Mesendoderm (in vitro differentiated cells): ENCODE measurements at places on chromosomes 12 and 14.

DNA sequence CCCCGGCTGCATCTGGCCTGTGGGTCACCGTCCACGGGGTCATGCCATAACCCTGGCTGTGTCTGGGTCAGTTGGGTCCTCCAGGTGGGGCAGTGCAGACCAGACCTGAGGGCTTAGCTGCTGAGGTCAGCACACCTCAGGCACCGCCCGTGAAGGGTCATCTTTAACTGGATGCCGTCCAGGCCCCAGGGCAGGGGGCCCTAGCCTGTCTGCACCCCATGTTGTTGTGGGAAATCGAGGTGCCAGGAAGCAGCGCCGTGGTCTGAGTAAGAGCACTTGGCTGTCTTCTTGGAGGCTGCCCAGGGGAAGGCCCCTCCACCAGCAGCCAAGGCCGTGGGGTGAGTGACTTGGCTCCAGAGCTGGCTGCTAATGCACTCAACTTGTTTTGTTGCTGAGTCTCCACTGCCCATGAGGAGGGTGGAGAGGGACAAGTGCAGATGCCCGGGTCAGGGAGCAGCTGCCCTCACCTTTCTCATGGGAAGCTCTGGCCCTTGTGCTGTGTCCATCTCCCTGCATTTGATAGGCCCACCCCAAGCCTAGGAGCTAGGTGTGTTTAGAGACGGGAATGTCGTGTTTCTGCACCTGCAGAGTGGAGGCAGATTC is 317.2 kb downstream of the TMEM121 start:
- no peak overlapping the region for H3K27ac ChIP-seq
- no peaks in the 10 kb centered on the region for H3K36me3 ChIP-seq
- H3K4me3 ChIP-seq, result no peak overlapping the region
- DNase-seq, result no peak

- H3K4me3 ChIP-seq, result peak overlapping the region; percentile 85
- H3K36me3 ChIP-seq, result no peaks in the 10 kb centered on the region
- peak overlapping the region; percentile 99 for H3K27ac ChIP-seq
- DNase-seq, result no peak
- H3K4me1 ChIP-seq, result peaks cover 4% of the 10 kb centered on the region
Measured at GRCh38 chr12:119668324-119668841, 450 bp downstream of the PRKAB1 start.

DNA sequence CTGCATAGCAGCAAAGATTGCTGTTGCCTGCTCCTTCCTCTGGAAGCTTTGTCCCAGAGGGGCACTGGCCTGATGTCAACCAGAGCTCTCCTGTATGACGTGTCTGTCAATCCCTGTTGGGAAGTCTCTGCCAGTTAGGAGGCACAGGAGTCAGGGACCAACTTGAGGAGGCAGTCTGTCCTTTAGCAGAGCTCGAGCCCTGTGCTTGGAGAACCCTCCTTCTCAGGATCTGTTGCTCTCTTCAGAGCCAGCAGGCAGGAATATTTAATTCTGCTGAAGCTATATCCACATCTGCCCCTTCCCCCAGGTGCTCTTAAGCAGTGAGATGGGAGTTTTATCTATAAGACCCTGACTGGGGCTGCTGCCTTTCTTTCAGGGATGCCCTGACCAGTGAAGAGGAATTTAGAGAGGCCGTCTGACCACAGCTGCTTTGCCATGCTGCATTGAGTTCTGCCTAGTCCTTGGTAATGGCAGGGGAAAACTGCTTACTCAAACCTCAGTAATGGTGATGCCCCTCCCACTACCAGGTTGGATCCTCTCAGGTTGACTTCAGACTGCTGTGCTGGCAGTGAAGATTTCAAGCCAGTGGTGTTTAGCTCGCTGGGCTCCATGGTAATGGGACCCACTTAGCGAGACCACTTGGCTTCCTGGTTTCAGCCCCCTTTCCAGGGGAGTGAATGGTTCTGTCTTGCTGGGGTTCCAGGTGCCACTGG is 218.6 kb upstream of the SLC38A2 start:
- no peak overlapping the region for H3K27ac ChIP-seq
- H3K36me3 ChIP-seq, result no peaks in the 10 kb centered on the region
- no peaks in the 10 kb centered on the region for H3K27me3 ChIP-seq
- no peak overlapping the region for H3K4me3 ChIP-seq
- H3K4me1 ChIP-seq, result no peaks in the 10 kb centered on the region
- peak; percentile 26 for DNase-seq

GRCh38 chr14:70881549-70882177 is 25.6 kb upstream of the PCNX1 start:
- H3K27ac ChIP-seq, result no peak overlapping the region
- H3K36me3 ChIP-seq, result no peaks in the 10 kb centered on the region
- no peaks in the 10 kb centered on the region for H3K27me3 ChIP-seq
- no peak for DNase-seq
- no peak overlapping the region for H3K4me3 ChIP-seq

GRCh38 chr12:48374164-48374563 is 23.4 kb upstream of the ZNF641 start:
- DNase-seq, result no peak
- no peaks in the 10 kb centered on the region for H3K4me1 ChIP-seq
- H3K4me3 ChIP-seq, result no peak overlapping the region
- H3K27ac ChIP-seq, result no peak overlapping the region
- H3K27me3 ChIP-seq, result no peaks in the 10 kb centered on the region

DNA sequence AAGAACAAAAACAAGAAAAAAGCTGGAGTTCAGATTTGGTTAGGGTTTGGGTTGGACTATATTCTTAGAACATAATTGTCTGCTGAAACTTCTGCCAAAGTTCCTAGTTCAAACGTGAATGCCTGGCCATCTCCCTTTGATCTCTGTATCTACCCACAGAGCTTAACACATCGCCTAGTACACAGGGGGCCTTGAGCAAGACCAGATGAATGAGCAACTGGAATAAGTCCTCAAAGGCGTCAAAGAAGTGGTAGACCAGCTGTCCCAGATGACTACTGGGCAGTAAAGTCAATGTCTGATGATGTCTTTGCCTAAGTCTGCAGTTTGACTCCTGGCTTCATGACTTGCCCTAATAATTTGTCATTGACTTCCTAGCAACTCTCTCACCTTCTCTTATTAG is 13.9 kb upstream of the STAB2 start:
- peak; percentile 7 for DNase-seq
- no peaks in the 10 kb centered on the region for H3K27me3 ChIP-seq
- H3K4me3 ChIP-seq, result no peak overlapping the region
- H3K4me1 ChIP-seq, result no peaks in the 10 kb centered on the region

DNA sequence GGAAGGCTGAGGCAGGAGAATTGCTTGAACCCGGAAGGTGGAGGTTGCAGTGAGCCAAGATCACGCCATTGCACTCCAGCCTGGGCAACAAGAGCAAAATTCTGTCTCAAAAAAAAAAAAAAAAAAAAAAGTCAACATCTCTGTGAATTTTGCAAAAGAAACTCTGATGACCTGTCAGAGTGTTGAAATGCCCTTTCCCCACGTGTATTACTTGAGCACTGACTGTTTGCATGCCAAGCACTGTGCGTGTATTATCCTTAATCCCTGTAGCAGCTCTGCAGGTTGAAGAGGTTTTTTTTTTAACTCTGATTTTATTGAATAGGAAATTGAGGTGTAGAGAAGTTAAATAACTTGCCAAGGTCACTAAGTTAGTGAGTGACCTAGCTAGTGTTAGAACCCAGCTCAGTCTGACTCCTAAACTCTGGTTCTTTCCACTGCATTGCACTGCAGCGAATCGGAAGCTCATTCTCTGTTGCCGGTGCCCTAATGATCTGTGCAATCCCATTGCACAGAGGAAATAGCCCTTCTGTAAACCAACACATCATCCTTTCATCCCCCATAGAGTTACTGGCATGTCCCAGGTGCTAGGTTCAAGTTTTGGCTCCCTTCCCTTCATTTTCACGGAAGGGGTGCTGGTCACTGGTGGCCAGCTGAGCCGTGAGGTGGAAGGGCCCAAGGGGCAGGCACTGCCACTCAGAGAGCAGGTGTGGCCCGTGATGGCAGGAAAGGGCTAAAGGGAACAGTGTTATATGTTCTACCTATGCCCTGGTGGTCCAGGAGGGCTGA is 122.3 kb downstream of the EML1 start:
- no peak for DNase-seq
- no peaks in the 10 kb centered on the region for H3K27me3 ChIP-seq
- H3K36me3 ChIP-seq, result no peaks in the 10 kb centered on the region
- no peak overlapping the region for H3K4me3 ChIP-seq
- no peaks in the 10 kb centered on the region for H3K4me1 ChIP-seq
- no peak overlapping the region for H3K27ac ChIP-seq

DNA sequence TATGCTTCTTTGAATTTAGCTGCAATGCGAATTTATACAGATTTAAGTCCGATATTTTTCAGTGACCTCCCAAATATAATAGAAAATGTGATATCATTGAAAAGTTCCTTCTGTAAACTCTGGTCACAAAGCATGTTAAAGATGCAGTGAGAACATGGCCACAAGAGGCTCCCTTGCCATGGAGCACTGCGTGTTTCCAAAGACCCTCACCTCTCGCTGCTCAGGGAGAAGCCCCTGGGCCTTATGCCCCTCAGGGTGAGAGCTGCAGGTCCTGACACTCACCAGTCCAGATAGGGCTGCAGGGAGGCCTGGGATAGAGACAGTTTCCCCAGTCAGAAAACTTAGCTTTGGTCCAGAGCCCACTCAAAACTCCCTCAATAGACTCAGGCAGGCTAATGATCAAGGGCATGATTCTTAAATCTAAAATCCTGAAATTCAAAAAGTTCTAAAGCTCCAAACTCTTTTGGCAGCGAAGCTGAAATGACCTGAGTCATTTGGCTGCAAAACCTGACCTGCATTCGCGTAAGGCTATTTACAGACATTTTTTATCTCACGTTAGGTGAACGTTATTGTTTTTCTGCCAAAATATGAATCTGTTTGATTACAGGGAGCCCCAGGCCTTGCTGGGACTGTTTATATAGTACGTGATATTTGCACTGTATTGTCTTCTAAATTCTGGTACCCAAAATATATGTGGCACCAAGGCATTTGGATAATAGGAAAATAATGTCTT is 67.8 kb downstream of the CAPZA3 start:
- DNase-seq, result peak; percentile 49
- H3K27me3 ChIP-seq, result no peaks in the 10 kb centered on the region
- no peaks in the 10 kb centered on the region for H3K36me3 ChIP-seq
- H3K4me3 ChIP-seq, result no peak overlapping the region

GRCh38 chr12:23560611-23561010 is 388.9 kb downstream of the SOX5 start:
- no peaks in the 10 kb centered on the region for H3K4me1 ChIP-seq
- no peak overlapping the region for H3K27ac ChIP-seq
- no peak for DNase-seq
- no peaks in the 10 kb centered on the region for H3K36me3 ChIP-seq

DNA sequence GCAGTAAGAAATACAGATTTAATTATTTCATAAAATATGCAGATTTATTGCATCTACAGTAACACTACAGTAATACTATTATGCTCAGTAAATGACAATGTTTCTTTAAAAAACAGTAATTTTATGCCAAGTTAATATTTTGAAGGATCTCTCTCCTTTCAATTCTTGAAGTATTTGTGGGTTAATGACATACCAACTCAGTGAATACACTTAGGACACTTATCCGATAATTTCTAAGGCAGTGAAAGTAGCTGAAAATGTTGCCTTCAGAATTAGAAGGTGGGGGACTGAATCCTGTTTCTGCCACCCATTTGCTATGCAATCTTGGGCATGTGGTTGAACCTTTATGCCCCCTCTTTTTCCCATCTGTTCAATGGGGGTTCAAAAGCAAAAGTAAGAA is 24.8 kb upstream of the IFNG-AS1 start:
- H3K4me1 ChIP-seq, result no peaks in the 10 kb centered on the region
- H3K36me3 ChIP-seq, result no peaks in the 10 kb centered on the region
- no peak overlapping the region for H3K4me3 ChIP-seq
- no peak overlapping the region for H3K27ac ChIP-seq

GRCh38 chr12:98645572-98646067 is 530 bp downstream of the APAF1 start:
- H3K36me3 ChIP-seq, result peaks cover 3% of the 10 kb centered on the region
- H3K27ac ChIP-seq, result peak overlapping the region; percentile 9
- DNase-seq, result peak; percentile 53
- peak overlapping the region; percentile 95 for H3K4me3 ChIP-seq
- no peaks in the 10 kb centered on the region for H3K27me3 ChIP-seq
